ENCODE measurements at places on chromosomes 5 and 9.
A peak's percentile ranks its signal among the peaks of the same experiment; 100 is the strongest.

GRCh38 chr5:40355181-40355580, 324.5 kb upstream of the PTGER4 start:
- no peak for DNase-seq

DNA sequence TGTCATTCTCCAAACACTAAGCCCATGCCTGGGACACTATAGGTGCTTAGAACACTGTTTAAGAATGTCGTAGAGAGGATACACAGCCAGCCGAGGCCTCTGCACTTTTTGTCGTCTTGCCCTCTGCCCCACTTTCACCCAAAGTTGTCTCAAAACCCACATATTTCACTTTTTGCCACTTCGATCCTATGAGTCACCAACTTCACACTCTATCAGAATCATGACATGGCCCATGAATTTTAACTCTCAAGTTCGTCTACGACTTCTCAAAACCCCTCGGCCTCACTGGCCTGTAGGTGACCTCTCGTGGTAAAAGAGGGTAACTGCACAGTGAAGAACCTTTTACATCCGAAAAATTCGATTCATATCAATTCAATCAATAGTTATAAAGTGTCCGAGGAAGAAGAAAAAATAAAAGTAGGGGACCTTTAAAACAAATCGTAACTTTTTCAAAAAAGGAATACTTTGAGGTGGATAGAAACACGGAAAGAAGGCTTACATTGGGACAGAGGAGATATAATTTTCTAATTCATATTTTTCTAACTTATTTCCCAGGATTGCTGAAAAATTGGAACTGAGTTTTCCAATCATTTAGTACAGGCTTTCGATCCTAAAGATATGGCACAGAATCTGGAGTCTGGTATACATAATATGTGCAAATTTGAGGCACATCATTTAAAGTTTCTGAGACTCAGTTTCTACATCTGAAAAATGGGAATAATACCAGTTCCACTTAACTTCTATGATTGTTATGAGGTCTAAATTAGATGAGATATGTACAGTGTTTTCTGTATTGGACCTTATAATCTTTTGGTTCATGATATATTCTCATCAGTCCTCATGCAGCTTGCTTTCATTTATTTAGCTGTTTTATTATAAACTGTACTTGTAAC, 122.6 kb downstream of the APBA1 start:
- peak; percentile 8 for DNase-seq

DNA sequence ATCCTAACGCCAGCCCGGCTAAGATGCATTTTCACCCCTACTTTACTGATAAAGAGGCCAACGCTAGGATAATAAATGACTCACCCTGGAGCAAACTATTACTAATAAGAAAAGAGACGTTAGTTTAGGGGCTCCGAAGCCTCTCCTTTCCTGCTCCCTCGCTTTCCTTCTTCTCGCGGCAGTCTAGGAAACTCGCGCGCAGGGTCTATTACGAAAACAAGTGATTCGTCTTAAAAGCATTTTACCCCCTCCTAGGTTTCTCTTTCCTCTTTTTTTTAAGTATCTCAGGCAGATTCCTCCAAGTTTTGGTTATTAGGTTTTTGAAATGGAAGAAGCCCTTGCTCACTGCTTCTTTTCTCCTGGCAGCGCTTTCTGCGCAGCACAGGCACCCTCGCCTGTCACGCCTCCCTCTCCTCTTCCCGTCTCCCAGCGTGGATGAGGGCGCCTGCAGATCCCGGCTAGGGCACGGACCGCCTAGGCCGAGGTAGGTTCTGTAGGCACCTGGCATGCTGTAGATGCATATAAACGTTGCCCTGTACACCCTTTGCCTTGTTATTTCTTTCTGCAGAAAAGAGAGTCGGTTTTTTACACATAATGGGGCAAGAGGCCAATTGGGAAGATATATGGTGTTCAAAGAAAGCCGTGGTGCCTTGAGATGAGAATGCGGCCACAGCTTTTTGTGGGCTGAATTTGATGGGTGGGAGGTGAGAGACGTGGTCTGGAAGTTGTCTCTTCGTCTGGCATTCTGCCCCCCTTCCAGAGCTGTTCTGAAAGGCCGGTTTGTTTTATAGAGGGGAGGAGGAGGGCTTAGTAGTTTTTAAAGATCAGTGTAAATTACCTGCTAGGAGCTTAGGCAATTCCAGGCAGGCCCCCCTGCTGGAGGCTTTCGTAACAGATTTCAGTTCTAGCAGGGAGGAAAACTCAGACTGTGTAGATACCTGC, 983 bp downstream of the GCNT1 start:
- DNase-seq, result peak; percentile 7

DNA sequence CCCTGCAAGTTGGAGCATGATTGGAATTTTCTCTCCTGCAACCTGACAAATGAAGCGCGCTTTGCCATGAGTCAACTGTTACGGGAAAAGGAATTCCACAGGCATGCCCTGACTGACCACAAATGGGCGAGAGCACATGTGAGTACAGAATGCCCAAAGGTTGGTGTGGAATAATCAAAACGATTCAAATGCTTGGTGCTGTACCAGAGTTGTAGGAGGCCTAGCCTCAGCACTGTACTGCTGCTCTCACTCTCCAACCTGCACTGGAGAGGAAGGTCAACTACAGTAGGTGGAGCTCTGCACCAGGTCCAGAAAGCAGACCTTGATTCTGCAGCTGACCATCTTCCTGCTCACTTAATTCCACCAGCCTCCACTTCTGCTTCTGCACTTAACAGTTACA, 406.9 kb upstream of the ACTBL2 start:
- DNase-seq, result no peak

GRCh38 chr9:83034587-83034986, 28.4 kb downstream of the RASEF start:
- no peak for DNase-seq

DNA sequence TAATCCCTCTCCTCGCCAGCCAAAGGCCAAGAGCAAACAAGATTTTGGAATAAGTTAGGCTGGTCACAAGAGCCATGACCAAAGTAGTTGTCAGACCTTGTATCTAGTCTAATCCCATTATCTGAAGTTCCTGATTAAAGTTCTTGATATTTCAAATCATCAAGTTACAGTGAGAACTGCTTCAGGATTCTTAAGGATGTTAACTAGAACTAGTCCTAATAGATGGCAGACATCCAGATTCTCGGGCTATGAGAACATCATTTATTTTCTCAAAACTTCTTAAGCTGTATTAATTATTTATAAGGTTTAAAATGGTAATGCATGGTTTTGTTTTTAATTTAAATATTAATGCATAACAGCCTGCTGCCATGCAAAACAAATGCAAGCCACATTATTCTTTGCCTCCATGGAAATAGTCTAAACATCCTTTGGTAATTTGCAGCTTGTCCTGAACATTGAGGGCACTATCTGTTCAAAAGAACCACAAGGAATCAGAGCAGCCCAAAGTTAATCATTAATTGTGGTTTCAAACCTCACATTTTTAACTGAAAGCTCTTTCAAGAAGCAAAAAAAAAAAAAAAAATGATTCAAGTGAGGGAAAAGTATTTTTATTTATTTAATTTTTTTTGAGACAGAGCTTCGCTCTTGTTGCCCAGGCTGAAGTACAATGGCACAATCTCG, 95.1 kb downstream of the TTC39B start:
- no peak for DNase-seq

- DNase-seq, result no peak
These were observed 16.5 kb upstream of the UBE2QL1 start for GRCh38 chr5:6432206-6432605.

- DNase-seq, result no peak
These were observed 12.0 kb downstream of the PBX3 start for GRCh38 chr9:125758986-125759763.

GRCh38 chr9:113164536-113165300, 13.9 kb downstream of the SLC31A2 start:
- DNase-seq, result no peak

DNA sequence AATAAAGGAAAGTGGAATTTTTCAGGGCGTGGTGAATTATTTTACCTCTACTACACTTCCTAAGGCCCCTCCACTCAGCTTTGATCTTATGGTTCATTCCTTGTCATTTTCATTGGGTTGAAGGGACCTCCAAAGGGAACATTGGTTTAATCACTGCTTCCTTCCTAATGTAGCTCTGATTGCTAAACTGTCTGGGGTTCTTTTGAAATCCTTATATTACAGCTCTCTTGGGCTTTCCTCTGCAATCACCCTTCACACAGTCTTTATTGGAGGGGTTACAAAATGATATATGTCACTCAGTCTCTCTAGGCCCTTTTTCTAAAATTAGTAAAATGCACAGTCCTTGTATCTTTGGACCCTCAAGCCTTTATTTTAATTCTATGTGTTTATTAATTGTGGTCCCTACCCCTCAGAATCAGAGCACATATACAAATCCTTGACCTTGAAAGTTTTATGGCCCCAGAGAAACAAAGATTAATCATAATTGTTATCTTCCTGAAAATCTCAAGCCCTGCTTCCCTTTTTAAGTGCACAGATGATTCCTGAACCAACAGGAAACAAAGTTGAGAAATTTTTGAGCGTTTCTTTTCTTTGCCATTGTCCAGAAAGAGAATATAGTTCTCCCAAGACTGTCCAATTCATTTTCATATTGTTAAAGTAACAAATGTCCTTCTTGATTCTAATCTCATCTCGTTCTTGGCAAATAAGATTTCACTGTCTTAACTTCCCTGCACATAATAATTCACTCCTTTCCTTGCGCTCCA, 330.0 kb downstream of the ARRDC3 start:
- no peak for DNase-seq

GRCh38 chr9:127863191-127863621, 8.7 kb upstream of the ENG start:
- DNase-seq, result no peak

GRCh38 chr9:114416290-114416689, 28.5 kb upstream of the AKNA start:
- no peak for DNase-seq

GRCh38 chr5:63233911-63234310, 655.3 kb downstream of the LRRC70 start:
- no peak for DNase-seq

GRCh38 chr5:43044181-43044914, 4.2 kb upstream of the ANXA2R start:
- no peak for DNase-seq

- DNase-seq, result no peak
These were observed 59.9 kb downstream of the SUB1 start for GRCh38 chr5:32645246-32645645.

GRCh38 chr9:81620002-81620390, 69.4 kb downstream of the TLE1 start:
- peak; percentile 38 for DNase-seq

DNA sequence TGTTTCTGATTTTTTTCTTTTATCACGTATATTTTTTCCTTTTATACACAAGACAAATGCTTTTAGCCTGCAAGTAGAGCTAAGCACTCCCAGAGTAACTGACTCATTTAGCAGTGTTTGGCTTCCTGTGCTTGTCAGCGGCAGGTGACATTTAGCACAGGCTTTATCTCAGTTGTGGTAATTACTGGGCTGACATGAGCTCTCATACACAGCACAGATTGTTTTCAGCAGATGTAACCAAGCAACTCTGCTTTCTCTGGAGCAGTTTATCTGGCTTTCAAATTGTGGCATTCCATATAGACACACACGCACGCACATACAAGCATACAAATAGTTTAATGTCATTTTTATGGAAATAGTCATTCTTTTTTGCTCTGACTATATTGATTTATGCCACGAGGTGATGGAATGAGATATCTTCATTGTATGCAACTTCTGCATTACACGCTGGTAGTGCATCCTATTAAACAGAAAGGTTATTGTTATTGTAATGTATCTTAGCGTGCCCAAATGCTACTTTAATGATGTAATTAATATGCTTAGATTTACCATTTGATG, 379.0 kb upstream of the GRAMD2B start:
- no peak for DNase-seq
